Muscle of leg (tissue), 16 donors: ENCODE measurements at places on chromosomes 5 and 9. TPM values are rescaled to one million over a fixed set of nuclear protein-coding genes. Genes with fewer than 3 reads are reported as not detected.
A peak's percentile ranks its signal among the peaks of the same experiment; 100 is the strongest.

DNA sequence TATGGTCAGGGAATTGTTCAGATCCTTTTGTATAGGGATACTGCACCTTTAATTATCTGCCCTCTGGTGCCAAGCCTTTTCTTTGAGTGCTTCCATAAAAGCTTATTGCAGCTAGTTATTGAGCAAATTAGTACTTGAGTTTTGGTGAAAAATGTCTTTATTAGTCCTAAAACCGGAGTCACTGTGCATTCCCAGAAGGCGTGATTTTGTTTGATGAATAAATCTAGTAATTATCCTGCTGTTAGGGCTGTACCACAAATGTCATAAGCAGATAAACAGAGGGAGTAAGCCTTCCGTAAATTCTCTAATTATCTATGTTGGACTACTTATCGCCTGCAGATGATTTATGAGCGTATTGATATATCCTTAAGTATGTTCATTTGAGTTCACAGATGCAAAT is 620.7 kb upstream of the ARRDC3 start:
- no peak for DNase-seq

- DNase-seq, result no peak
Observed at GRCh38 chr5:173274771-173275170, 39.8 kb upstream of the NKX2-5 start.

DNA sequence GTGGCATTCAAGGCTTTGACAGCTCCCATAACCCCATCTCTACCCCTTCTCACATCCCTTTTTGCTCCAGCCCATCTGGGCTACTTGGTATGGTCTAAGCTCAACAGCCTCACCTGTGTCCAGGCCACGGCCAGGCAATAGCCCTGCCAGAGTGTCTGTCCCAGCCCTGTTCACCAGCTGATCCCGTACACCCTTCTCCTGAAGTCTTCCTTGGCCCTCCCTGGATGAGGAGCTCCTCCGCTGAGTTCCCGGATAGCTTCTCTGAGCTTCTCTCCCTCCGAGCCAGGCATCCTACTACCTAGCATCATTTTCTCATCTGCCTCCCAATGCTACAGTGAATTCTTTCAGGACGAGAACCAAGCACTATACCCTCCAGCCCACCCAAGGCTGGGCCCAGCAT is 208.2 kb downstream of the DAB2IP start:
- no peak for DNase-seq

- DNase-seq, result no peak
Observed at GRCh38 chr9:129256959-129257713, 79.1 kb upstream of the IER5L start.

Gene LIFR
- polyA plus RNA-seq, result 51.5 TPM

Gene SV2C
- polyA plus RNA-seq, result 0.01 TPM

DNA sequence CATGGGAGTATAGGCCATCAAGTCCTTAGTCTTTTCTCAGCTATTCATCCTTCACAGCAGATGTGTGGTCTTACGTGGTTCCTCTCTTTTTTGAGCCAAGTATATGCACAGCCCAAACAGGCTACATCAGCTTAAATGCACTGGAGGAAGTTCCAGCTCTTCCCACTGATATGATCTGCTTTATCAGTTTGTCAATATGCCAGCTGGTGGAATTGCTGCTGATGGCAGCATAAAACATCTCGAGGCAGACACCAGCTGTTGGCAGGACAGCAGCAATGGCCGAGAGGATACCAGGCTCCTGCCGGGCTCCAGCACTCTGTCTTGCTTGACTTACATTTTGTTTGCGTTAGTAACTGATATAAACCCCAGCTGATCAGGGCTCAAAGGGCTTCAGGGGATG is 143.4 kb downstream of the TENT4A start:
- DNase-seq, result no peak

DNA sequence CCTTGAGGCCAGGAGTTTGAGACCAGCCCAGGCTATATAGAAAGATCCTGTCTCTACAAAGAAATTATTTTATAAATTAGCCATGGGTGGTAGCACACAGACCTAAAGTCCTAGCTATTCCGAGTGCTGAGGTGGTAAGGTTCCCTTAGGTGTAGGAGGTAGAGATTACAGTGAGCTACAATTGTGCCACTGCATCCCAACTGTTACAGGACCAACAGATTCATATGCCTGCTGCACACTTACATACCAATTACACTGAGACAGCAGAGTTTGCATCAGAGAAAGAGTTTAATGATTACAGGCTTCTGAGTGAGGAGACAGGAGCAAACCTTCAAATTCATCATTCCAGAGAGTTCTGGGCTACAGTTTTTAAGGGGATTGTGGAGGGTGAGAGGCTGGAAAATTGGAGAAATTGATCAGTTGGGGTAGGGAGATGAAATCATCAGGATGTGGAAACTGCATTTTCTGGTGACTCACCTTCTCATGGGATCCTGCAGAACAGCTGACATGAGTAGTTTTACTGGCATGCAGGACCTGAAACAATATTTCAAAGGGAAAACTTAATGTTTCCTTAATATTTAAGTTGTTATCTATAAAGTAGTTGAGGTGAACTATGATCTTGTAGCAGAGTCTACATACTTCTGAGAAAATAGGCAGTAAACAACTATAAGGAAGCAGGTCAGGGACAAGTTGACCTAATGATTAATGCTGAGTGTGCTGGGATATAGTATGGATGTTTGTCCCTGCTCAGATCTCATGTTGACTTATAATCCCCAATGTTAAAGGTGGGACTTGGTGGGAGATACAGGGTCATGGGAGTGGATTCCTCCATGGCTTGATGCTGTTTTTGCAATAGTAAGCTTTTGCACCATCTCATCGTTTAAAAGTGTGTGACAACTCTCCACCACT is 54.7 kb downstream of the ANXA2R start:
- DNase-seq, result no peak

Gene CTSL
- polyA plus RNA-seq, result 50.9 TPM

Gene AGXT2
- polyA plus RNA-seq, result not detected

DNA sequence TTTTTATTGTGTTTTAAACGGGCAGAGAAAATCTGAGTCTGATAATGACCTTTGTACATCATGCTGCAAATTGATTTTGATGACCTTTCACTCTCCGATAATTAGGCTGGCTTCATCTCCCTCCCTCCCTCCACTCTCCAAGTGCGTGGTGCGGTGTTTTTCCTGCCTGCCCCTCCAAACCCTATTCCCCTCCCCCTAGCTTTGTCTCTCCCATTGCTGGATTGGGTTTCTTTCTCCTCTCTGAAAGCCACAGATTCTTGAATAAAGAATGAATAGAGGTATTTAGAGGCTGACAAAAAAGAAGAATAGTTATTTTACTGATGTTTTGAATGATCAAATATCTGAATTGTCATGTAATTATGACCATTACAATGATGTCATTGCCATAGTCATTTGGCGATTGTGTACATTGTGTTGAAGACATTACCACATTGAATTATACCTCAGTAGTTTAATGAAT is 571.1 kb upstream of the ZNF608 start:
- DNase-seq, result no peak

Gene TNC
- 47.0 TPM for polyA plus RNA-seq

- DNase-seq, result peak; percentile 27
Observed at GRCh38 chr9:95840074-95840473, 35.4 kb upstream of the ERCC6L2 start.

GRCh38 chr9:109781086-109781485 is 1.1 kb downstream of the PALM2AKAP2 start:
- DNase-seq, result peak; percentile 53

DNA sequence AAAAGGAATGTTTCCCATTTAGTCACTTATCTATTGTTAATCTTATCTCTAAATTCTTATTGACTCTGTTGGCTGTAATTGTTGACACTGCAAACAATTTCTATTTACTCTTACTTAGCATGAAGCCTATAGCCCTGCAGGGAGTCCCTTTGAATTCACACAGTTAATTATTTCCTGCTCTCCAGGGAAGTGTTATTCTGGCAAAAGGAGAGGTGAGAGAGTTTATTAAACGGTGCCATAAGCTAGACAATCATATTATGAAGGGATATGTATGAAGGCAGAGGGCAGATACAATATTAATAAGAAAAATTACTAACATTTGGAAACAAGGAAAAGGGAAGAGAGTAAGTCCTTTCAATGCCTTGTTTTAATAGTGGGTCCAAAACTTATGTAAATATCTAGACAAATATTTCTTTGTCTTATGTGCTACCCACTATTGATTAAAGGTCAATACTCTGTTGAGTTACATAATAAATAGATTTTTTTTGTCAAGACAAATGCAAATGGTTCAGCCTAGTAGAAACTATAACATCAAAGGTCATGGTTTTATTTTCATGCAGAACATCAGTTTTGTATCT is 107.1 kb downstream of the CDH18 start:
- DNase-seq, result no peak

Gene CORO2A
- 1.0 TPM for polyA plus RNA-seq

DNA sequence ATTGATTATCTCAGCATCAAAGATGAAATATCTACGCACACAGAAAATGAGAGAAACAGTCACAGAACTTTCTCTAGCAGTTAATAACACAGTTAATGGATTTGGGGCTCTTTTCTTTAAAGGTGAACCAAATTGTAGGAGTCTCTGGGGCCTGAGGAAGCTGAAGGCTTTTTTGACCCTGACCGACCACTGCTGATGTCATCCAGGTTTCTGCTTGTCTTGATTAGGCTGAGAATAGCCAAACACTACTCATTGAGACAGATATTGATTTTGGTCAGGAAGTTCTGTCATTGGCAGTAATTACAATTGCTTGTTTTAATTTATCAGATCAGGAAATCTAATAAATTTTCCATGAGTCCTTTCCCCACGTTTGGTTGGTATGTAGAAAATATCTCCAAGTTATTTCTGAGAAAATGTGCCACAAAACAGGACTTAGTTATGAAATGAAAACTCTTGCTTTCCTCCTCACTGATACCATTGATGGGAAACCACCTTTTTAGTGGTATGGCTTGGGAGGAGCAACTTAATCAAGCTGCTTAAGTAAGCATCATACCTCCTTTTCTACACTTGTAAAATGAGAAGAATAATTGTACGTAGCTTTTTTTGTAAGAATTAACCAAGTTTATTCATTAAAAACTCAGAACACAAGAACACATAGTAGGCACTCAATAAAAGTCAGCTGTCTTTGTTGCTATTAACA is 19.7 kb downstream of the CARTPT start:
- DNase-seq, result no peak

DNA sequence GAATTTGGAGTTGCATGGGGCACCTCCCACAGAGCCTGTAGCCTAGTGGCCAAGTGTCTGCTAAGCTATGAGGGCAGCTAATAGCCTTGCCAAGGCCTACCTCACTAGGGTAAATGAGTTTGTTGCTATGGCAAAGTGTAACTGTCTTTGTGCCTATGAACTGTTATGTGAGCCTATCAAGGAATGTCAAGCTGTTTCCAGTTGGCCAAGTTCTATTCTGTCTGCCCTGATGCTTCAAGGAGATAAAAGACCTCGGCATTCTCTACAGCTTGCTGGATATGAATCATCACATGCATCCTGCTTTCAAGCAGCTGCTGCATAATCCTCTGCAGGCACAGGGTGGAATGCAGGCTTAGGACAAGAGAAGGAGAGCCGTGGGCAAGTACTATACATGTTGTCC is 69.8 kb upstream of the CCDC112 start:
- DNase-seq, result peak; percentile 88

Gene SPACA9
- 1.7 TPM for polyA plus RNA-seq

Gene LSM11
- 7.8 TPM for polyA plus RNA-seq

Gene OSMR
- 7.6 TPM for polyA plus RNA-seq

Gene KIAA0825
- 2.1 TPM for polyA plus RNA-seq

Gene CCDC192
- 0.87 TPM for polyA plus RNA-seq

Gene NOL6
- polyA plus RNA-seq, result 22.3 TPM

Gene TBCA
- 255 TPM for polyA plus RNA-seq

DNA sequence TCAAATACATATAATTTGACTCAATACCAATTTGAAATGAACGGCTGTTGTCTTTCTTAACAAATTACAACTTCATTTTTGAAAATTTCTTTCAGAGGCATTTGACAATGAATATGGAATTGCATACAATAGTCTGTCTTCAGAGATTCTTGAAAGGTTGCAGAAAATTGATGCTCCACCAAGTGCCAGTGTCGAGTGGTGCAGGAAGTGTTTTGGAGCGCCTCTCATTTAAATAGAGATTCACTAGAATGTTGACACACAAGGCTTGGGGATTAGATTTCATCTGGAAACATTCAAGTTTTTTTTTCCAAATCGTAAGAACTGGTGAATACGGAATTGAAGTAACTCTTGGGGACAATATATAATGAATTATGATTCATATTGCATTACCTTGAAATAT is 8.1 kb downstream of the RPS6 start:
- DNase-seq, result no peak

Gene EPB41L4B
- 6.8 TPM for polyA plus RNA-seq

DNA sequence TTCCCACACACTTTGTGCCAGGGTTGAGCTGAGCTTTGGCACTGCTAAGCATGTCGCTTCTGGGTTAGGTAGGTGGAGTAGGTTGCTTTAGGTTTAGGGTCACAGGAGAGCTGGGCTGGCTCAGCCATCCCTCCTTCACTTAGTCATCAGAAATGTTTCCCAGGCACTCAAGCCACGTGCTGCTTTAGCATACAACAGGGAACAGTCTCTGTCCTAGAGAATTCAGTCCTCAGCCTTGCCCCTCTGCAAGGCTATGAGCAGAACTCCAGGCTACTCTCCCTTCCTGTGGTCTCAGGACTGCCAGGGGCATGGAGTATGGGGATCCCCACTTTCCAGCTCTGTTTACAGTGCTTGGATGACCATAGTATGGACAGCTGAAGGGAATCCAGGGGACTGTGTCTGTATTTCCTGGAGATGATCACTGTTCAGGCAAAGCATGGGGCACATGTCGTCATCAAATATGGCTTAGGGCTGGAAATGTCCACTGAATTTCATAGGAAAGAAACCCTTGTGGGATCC is 7.5 kb upstream of the ANKRD33B start:
- no peak for DNase-seq

Gene LECT2
- 0.47 TPM for polyA plus RNA-seq

Gene GLRA1
- not detected for polyA plus RNA-seq

GRCh38 chr5:168076561-168076991 is 214.9 kb upstream of the WWC1 start:
- no peak for DNase-seq

Gene CCL27
- polyA plus RNA-seq, result not detected

- no peak for DNase-seq
Observed at GRCh38 chr5:166441-167372, 24.6 kb upstream of the LRRC14B start.

Gene BARX1
- not detected for polyA plus RNA-seq

- DNase-seq, result no peak
Observed at GRCh38 chr5:28809811-28810750, 1771.7 kb upstream of the CDH9 start.

Gene PCDHGB6
- polyA plus RNA-seq, result 4.5 TPM

Gene GLDC
- 1.3 TPM for polyA plus RNA-seq

DNA sequence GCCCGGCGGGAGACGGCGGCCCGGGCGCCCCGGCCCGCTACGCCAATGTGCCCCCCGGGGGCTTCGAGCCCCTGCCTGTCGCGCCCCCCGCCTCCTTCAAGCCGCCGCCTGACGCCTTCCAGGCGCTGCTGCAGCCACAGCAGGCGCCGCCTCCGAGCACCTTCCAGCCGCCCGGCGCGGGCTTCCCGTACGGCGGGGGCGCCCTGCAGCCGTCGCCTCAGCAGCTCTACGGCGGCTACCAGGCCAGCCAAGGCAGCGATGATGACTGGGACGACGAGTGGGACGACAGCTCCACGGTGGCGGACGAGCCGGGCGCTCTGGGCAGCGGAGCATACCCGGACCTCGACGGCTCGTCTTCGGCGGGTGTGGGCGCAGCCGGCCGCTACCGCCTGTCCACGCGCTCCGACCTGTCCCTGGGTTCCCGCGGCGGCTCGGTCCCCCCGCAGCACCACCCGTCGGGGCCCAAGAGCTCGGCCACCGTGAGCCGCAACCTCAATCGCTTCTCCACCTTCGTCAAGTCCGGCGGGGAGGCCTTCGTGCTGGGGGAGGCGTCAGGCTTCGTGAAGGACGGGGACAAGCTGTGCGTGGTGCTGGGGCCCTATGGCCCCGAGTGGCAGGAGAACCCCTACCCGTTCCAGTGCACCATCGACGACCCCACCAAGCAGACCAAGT is 723 bp downstream of the SNX18 start:
- DNase-seq, result peak; percentile 71
